ENCODE measurements at places on chromosomes 1 and 21.

DNA sequence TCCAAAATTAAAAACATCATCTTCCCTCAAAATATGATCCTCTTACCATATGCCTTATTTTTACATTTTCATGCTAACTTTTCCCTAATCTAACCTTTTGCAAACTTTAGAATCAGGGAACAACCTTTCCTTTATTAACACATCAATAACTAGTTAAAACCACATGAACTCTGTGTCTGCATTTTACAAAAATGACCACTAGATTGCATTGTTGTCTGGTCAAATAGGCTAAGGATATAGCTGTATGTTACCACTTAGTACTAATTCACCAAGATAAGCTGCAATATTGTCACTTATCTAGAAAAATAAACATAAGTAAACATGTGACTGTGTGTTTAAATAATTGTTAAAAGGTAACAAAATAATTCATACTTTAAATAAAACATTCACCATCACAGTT lies 82.3 kb downstream of the DENND1B start:
- no peak for DNase-seq

DNA sequence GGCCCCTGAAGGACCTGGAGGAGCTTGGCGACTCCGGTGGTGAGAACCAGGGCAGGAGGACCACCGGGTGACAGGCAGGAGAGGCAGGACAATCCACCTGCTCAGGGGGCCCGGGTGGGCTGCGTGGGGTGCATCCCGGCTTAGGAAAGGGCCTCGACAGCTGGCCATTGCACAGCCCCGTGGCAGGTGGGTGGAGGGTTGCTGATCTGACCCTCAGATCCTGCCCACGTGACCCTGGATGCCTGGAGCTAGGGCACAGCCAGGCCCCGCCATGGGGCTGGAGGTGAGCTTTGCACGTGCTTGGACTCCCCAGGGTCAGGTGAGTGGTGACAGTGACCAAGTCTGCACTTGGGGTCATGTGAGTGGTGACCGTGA lies 35.5 kb upstream of the SLC19A1 start:
- no peak for DNase-seq

DNA sequence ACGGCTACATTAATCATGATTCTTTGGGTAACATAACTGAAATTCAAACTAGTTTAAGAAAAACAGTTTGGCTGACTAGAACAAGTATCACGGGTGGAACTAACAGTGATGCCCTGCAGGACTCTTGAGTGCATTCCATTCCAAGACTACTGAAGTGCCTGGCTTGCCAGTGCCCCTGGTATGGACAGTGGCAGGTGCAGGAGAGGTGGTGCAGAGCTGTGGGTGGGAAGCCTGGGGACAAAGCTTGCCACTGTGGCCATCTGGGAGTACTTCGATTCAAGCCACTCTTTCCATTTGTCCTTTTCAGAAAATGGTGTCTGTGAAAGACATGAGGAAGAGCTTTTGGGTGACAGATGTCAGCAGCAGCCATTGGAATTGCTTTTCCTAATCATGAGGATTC lies 166.5 kb downstream of the RRAGC start:
- no peak for DNase-seq

GRCh38 chr1:103101399-103101798 lies 6.9 kb downstream of the COL11A1 start:
- no peak for DNase-seq

- DNase-seq = no peak
These were observed 55.9 kb upstream of the SPOCD1 start for GRCh38 chr1:31871703-31872102.

Data from NCI-H526 treated with DMSO at 0.1 percent for 48 hours (cell line).